ENCODE measurements at places on chromosomes 4 and X.

DNA sequence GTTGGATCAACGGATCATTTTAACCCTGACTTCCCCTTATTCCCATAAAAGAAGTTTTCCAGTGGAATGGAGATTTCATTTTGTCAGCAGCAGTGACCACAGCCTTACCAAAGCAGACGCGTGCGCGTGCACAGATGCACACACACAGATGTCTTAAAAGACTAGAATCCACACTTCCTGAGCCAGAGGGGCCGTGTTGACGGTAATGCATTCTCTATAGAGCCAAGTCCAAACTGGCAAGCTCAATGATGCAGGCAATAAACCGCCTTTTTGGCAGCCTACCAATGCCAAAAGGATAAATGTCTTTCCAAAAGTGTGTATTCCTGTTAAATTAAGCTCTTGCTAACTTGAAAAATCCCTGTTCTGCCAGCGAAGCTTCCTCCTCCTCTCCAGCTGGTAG, 18.8 kb upstream of the CLDN34 start:
- DNase-seq, result peak; percentile 1

- DNase-seq, result no peak
These were observed 7.5 kb downstream of the MSANTD1 start for GRCh38 chr4:3256230-3257102.

DNA sequence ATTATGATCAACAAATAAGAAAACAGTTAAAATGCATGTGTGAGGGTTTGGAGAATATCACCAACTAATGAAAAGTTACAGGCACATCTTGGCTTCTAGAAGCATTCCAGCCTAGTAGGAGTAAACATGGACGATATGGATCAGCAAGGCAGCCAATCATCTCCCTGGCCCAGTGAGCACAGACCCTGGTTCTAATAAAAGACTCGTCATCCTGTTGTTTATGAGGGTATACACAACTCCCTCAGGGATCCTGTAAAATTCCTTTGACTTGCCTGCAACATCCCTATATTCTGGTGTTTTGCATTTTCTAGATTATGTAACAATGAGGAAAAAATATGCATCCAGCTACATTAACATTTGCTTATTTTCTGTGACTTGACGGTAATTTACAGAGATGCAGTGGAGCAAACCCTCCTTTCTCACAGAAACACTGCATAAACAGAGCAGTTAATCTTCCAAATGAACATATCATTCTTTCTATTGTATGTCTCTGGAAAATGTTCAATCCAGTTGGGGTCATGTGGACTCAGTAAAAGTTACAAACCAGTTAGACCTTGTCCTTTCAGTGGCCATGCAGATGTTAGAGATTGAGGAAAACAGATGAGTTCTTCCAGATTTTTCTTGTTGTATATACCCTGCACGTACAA, 88.9 kb upstream of the NDP start:
- no peak for DNase-seq

DNA sequence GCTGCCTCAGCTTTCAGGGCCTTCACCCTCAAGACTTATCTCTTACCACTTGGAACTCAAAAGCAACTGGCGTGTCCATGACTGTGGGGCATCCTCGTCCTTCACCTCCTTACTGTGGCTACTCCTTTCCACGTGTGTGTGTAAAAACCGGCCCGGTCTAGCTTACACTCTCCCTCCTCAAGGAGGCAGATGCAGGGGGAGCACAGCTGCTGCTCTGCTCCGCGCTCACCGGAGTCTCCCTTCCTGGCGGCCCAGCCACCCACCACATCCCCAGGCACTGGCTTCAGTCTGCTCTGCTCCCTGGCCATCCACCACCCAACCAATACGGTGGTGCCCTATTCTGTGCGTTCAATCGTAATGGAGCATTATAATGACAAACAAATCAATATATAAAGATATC, 8.3 kb downstream of the RNF212 start:
- no peak for DNase-seq

DNA sequence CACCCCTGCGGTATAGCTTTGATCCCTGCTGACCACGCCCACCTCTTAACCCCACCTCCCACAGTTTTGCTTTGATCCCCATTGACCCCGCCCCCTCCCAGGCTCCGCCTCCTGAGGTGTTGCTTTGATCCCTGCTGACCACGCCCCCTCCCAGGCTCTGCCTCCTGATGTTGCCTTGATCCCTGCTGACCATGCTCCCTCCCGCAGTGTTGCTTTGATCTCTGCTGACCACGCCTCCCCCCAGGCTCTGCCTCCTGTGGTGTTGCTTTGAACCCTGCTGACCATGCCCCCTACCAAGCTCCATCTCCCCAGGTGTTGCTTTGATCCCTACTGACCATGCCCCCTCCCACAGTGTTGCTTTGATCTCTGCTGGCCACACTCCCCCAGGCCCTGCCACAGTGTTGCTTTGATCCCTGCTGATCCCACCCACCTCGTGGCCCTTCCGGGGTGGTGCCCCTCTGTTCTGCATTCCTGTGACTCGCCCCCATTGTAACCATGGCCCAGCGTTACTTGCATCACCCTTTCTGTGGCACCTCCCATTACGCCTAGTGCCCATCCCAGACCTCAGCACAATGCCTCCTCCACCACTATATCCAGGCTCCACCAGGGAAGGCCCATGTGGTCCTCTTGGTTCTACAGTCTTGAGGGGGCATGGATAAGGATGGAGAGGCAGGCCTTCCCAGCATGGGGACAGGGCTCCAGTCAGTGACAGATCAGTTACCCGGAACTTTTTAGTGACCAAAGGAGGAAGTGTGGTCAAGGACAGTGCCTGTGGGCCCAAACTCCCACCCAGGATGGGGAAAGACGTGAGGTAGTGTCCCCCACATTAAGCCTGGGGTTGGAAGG, 70.8 kb downstream of the ADRA2C start:
- DNase-seq, result no peak

DNA sequence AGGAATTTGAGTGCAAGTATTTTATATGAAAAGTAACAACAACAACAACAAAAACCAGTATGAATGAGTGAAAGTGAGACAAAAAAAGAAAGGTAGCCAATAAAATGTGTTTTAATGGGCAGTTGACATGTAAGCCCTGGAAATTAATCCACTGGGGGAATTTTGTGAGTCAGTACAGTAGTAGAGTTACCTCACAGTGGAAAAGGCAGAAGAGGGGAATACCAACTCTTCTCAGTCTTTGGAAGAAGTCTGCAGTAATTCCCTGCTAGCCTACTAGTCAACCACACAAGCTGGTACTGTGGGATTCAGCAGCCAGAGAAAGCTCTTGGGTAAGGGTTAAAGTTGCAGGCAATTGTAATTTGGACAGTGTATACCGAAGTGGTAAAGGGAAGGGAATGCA, 76.3 kb upstream of the IL15 start:
- DNase-seq, result no peak

- DNase-seq, result no peak
These were observed 851.4 kb upstream of the AGA start for GRCh38 chr4:178293601-178294000.

DNA sequence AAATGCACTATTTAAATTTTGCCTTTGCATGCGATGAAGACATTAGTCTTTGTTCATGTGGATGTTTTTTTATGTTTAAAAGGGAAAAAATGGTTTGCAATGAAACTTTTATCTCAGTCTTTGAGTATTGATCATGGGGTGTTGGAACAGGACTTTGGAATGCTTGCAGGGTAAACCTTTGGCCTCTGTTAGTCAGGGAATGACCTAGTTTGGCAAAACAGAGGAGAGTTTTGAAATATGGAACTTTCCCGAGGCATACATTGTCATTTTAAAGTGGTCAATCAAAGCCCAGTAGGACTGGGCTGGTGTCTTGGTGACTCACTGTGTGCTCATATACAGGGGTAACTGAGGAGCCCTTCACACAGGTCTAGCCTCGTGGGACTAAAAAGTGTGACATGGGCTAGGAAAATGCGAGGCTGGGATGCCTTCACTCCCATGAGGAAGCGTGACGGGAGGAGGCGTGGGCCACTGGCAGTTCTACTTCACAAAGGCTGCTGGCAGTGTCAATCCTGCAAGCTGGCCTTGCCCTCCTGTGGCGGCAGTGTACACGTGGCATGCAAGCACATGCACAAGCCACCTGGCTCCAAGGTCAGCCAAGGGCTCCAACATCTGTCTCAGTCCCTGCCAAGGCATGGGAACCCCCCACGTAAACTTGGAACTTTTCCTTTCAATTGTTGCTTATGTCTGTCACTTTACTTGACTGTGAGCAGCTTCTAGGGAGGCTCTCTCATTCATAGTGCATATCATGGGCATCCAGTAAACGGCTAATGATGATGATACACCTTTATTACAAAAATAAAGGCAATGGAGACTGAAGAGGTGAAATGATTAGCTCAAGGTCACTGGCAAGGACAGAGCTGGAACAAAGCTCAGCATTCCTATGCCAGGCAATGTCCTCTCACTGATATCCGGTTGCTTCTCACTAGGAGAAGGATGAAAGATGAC, 5.2 kb upstream of the F11 start:
- no peak for DNase-seq

- no peak for DNase-seq
These were observed at the start of gene BMX for GRCh38 chrX:15500497-15500966. Gene BMX (plus strand): TSS chrX:15500807. CDS start chrX:15508354, 7,547 bp downstream.

- no peak for DNase-seq
These were observed 52.4 kb downstream of the HPGDS start for GRCh38 chr4:94290245-94290644.

- no peak for DNase-seq
These were observed 1879.4 kb upstream of the TENM3 start for GRCh38 chr4:180363815-180364214.

DNA sequence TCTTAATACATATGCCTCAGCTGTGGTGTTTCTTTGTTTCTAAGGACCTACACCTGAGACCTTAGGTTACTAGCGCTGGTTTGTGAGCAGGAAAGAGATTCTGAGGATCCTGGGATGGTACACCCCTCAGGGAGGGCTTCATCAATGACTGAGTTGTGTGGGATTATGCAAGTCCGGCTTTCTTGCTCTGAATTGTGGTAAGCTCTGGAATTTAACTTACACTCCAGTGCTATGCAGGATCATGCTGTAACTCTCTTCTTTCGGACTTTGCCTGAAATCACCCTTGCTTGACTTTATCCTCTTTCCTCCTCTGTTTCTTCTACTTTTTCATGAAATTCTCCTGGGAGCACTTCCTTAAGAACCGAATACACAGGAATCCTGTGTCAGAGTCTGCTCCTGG, 431.5 kb upstream of the BOD1L1 start:
- DNase-seq, result no peak

DNA sequence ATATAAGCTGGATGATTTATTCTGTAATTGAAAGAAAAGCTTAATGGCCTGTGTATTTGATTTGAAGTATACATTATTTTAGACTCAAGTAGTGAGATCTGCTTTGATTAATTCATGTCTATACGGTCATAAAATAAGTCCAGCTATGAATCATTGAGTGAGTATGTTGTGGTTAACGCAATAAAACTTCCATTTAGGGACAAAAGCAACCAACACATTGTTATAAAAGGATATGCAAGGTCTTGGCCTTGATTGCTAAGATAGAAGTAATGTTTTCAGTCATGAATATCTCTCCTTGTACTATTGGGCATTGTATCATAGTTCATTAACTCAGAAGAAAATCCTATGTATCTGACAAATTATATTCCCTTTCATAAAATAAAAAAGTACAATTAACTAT, 162.1 kb downstream of the EPHA5 start:
- DNase-seq, result no peak

DNA sequence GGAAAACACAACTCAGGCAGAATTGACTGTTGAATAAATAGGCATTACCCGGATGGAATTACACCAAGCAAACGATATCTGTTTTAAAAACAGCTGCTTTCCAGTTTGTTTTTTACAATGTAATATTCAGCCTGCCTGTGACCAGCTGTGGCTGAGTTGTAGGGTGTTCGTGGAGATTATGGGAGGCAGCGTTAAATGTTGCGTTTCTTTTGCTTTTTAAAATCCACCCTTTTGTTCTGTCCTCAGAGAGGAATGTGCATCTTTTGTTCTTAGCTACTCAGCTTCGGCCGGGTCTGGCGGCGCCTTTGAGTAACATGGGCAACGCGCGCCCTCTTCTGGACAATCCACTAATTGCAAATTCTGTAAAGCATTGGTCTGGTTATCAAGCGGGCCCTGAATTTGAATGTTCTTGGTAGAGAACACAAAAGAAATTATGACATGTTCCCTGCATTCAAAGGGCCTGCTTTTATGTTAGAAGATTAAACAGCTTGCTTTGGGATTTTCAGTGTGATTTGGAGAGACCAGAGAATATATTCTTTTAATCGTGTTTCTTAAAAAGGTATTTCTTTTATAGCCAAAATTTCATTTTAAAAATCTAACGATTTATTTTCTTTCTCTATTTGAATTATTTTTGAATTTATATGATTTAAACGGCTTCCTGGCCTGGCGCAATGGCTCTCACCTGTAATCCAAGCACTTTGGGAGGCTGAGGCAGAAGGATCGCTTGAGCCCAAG, 76.3 kb upstream of the TRIM2 start:
- DNase-seq, result peak; percentile 89

- DNase-seq, result peak; percentile 77
These were observed 295.1 kb downstream of the INPP4B start for GRCh38 chr4:142550965-142551364.
